ENCODE measurements at places on chromosomes 5 and 9.

GRCh38 chr9:107805201-107805600, 315.6 kb upstream of the KLF4 start:
- no peak for DNase-seq

- no peak for DNase-seq
Measured at GRCh38 chr5:87184605-87185004, 83.1 kb upstream of the RASA1 start.

GRCh38 chr9:132319421-132320110, 35.2 kb downstream of the SETX start:
- no peak for DNase-seq

- DNase-seq: no peak
Measured at GRCh38 chr5:22250528-22250927, 602.6 kb downstream of the CDH12 start.

DNA sequence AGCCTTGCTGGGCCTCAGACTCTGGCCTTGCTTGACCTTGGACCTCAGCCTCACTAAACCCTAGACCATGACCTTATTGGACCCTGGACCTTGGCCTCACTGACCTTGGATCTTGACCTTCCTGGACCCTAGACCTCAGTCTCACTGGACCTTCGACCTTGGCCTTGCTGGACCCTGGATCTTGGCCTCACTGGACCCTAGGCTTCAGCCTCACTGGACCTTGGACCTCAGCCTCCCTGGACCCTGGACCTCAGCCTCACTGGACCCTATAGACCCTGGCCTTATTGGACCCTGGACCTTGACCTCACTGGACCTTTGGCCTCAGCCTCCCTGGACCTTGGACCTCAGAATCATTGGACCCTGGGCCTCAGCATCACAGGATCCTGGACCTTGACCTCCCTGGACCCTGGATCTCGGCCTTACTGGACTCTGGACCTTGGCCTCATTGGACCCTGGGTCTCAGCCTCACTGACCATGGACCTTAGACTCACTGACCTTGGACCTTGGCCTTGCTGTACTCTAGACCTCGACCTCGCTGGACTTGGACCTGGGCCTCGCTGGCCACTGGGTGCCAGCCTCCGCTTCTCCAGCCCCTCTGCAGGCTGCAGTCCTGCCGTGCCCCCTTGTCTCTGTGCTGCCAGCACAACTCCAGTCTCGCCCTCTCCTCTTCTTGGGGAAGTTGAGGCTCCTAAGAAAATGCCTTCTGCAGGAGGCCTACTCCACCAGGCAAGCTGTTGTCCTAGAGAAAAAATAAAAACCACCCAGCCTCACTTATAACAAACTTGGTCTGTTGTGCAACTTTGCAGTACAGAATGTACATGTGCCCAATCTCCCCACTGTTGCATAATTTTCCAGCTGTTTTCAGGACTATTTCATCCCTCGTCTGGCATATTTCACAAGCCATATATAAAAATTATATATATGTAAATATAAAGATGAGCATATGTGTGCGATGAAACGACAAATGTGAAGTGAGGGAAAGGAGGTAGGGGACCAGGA, 11.0 kb upstream of the ADAMTS2 start:
- no peak for DNase-seq

DNA sequence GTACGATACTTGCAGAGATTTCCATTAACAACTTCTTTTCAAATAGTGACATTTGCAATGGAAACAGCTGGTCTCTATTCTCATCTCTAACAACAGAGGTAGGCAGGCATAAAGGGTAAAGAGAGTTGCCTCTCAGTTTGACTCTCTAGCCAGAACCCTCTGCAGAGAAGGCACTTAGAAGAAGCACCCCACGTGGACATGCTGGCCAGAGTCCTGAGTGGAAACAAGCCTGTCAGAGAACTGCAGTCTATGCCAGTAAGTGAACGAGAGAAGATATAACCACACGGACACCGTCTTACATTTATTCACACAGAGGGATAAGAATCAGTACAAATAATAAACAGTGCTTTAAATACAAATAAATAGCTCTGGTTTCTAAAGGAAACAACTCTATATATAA, 11.0 kb upstream of the LHX6 start:
- no peak for DNase-seq

GRCh38 chr5:132076983-132077382, 3.4 kb downstream of the CSF2 start:
- DNase-seq: no peak

DNA sequence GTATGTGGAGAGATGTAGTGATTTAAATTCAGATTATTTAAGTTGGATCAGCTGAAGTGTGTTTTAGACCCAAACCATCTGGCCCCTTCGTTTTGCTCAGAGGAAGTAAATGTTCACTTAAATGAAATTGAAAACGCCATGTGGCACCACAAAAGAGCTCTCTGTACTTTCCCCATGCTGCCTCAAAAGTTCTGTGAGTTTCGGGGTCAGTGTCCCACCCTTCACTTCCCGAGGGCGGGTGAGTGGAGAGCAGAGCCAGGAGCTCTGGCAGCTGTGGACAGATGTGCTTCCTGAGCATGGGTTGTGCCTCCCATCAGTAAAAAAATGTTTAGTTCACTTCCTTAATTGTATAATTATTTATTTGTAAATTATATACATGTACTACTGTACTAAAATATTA, 48.4 kb downstream of the PSD2 start:
- no peak for DNase-seq

DNA sequence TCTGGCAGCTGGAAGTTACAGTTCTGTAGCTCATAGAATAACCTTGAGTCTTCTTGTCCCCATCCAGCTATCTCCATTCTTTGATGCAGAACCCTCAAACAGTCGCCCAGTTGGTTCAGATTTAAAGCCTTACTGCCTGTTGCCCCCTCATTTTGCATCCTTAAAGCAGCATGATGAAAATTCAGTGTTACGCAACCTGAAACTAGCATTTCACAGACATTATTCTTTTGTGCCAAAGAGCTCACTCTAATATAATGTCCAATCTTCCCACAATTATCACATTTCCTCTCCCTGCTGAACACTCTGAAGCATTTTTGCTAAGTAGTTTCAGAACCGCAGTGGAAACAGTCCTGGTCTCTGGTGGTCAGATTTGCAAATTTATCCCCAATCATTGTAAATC, 318.0 kb downstream of the PSAT1 start:
- no peak for DNase-seq

- no peak for DNase-seq
Measured at GRCh38 chr5:89043676-89044075, 160.7 kb upstream of the MEF2C start.

GRCh38 chr9:124813501-124814163, 36.7 kb downstream of the OLFML2A start:
- DNase-seq: no peak

- no peak for DNase-seq
Measured at GRCh38 chr9:136634904-136635303, 27.8 kb upstream of the EGFL7 start.

GRCh38 chr5:107469485-107470294, 201.0 kb downstream of the EFNA5 start:
- DNase-seq: no peak

- no peak for DNase-seq
Measured at GRCh38 chr9:36008774-36009300, 27.9 kb upstream of the RECK start.

- no peak for DNase-seq
Measured at GRCh38 chr5:75603371-75603770, 7.9 kb upstream of the ANKDD1B start.

DNA sequence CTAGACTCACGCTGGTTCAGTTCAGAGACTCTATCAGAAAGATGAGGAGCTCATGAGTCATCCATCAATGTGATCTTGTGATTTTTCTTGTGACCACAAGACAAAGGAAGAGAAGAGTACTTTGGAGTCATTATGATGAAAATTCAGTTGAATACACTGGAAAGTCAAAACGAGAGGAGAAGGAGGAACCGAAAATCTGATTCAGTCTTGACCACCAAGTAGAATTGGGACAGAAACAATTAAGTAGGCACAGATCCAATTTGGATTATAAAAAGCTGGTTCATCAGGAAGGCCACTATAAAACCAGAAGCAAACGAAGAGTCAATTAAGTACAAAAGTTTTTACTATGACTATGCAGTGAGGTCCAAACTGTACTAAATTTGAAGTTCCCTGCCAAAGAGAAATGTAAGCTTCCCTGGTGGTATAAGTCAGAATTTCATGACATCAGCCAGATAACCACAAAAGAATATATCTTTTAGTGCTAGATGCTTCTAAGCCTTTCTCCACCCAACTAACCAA, 90.9 kb downstream of the THBS4 start:
- DNase-seq: no peak

DNA sequence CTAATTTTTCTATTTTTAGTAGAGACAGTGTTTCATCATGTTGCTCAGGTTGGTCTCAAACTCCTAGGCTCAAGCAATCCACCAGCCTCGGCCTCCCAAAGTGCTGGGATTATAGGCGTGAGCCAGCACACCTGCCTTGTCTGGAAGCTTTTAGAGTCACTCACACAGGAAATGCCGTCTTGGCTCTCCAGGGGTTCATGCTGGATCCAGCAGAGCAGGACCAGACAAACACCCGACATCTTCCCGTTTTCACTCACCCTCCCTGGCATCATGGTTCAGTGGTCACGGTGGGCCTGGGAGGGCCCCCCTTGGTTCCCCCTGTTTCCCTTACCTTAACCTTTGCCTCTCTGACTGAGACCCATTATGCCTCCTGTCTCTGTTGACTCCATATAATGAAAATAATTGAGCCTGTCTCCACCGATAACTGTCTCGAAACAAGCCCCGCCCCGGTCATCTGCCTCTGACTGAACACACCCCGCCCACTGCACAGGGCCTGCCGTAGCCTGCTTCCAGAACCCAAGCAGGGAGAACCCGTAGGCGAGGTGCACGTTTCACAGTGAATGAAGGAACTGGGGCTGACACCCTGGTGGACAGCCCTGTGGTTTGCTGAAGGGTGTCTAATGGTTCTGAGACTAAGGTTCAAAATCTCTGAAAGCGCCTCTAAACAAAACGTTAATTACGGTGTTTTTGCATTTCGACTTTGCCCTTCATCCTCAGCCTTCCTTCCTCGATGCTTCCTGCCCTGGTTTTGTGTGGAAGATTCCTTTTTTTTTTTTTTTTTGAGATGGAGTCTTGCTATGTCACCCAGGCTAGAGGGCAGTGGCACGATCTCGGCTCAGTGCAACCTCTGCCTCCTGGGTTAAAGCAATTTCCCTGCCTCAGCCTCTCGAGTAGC, 39.7 kb upstream of the SPRY4 start:
- no peak for DNase-seq

DNA sequence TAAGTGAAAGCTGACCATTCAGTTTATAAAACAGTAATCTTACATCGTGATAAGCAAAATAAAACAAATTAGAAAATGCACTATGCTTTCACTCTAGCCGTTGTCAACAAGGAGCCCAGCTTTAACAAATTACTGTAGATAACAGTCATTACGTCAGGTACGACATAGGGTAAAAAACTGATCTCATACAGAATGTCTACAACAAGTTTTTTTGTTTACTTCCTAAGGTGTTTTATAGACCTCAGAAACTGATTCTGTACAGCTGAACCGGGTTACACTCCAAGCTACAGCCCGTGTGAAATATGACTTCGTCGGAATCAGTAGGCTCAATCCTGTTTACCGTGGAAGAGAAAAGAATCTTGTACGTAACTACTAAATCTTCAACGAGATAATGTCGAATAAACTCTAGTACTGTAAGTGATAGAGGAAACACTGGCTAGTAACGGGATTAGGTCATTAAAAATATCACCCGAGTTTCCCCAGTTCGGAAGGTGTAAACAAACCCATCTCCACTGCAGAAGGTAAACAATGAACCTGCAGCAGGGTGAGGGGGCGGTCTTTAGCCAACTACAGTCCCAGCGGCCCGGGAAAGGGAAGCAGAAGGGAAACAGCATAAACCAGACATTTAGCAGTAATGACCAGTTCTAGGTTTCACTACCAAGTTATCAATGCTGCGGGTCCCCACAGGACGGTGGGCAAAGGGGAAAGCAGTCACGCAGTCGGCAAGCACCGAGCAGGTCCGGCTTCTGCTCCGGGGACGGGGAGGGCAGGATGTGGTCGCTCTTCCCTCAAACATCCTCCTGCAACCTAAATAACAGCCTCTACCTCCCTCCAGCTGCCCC, 1.1 kb downstream of the RICTOR start:
- DNase-seq: peak; percentile 75

GRCh38 chr9:134617836-134618162, 23.8 kb upstream of the COL5A1 start:
- no peak for DNase-seq

DNA sequence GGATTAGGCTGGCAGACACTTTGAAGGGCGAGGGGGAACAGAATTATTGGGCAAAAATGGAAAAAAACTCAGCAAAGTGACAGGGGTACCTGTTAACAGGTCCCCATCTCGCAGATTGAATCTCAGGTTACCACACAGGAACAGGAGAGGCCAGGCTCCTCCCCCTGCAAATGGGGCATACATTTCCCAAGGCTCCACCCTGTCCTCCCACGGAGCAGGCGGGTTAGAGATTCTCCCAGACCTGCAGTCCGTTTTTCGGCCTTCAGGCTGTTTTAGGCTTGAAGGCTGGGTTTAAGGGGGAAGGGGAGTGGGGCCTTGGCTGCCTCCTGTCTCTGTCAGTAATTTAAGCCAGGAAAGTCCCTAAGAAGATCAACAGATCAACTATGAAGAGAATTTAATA, 42.7 kb downstream of the LRRC70 start:
- DNase-seq: no peak

DNA sequence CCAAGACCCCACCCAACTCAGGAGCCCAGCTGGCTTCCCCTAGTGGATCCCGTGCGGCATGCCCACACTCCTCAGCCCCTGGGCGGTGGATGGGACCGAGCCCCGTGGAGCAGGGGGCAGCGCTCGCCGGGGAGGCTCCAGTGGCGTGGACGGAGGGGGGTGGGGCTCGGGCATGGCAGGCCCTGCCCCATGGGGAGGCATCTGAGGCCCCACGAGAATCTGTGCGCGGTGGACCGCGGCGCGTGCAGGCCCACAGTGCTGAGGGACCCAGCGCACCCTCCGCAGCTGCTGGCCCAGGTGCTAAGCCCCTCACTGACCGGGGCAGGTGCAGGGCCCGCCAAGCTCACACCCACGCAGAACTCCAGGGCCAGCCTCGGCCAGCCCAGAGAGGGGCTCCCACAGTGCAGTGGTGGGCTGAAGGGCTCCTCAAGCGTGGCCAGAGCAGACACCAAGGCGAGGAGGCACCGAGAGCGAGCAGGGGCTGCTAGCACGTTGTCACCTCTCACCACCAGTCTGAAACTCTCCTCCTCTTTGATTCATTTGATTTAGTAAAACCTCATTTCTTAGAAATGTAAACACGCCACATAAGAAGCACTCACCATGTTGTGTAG, 25.6 kb downstream of the RNF130 start:
- no peak for DNase-seq

GRCh38 chr5:108528655-108529054, 146.8 kb upstream of the FBXL17 start:
- DNase-seq: no peak

- no peak for DNase-seq
Measured at GRCh38 chr9:134944351-134944802, 26.7 kb upstream of the FCN1 start.
